ENCODE measurements at places on chromosomes 11 and 22.

DNA sequence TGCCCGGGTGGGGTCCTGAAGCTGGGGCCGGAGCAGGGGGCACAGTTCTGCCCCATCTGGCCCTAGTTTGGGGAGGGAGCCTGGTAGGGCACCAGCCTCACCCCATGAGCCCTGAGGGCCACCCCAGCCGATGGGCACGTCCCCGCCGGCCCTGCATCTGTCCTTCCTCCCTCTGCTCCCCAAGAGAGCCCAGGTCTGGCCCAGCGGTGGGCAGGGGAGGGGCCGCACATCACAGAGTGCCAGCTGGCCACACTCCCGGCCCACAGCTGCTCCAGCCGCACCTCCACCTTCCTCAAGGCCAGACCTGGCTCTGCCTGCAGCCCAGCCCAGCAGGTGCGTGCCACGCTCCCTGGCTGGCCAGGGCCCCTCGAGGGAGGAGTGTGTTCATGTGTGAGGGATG, 21.6 kb downstream of the BRSK2 start:
- DNase-seq = no peak

GRCh38 chr11:72781313-72782080, 12.3 kb downstream of the STARD10 start:
- DNase-seq = no peak

GRCh38 chr22:40179526-40179925, 1.8 kb downstream of the TNRC6B start:
- DNase-seq = no peak

- peak; percentile 90 for DNase-seq
These were observed 5.0 kb downstream of the IGSF22 start for GRCh38 chr11:18720808-18721560.

GRCh38 chr22:45096256-45096907, 67.3 kb upstream of the NUP50 start:
- DNase-seq = peak; percentile 69

- DNase-seq = no peak
These were observed 243.4 kb upstream of the PLET1 start for GRCh38 chr11:112504056-112504455.

DNA sequence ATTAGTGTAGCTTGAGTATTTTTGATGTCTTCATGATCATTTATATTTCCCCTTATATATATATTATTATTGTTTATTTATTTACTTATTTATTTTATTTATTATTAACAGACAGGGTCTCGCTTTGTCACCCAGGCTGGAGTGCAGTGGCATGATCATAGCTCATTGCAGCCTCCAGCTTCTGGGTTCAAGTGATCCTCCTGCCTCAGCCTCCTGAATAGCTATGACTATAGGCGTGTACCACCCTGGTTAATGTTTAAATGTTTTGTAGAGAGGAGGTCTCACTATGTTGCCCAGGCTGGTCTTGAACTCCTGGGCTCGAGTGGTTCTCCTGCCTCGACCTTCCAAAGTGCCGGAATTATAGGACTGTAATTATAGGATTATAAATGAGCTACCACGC, 10.2 kb downstream of the ADM start:
- no peak for DNase-seq

DNA sequence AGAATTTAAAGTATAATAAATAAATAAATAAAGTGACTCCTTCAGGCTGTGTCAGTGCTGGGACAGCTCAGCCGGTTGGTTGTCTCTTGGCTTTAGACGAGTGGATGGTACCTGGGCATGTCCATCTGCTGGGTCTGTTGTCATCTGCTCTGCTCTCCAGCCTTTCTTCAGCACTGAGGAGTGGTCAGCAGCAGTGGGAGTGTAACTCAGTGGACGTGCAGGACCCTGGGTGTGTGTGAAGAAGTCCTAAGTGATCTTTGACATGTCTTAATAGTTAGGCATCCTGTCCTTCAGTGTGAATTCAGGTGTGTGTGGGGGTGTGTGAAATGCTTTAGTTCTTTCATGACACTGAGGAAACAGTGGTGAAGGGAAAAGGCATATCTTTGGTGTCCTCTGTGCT, 24.3 kb downstream of the AMOTL1 start:
- DNase-seq = no peak

GRCh38 chr11:69674886-69675714, at the start of gene LTO1:
TSS of gene LTO1 (minus strand) at chr11:69675353. CDS start at chr11:69675239, 114 bp downstream.
- DNase-seq = peak; percentile 93

DNA sequence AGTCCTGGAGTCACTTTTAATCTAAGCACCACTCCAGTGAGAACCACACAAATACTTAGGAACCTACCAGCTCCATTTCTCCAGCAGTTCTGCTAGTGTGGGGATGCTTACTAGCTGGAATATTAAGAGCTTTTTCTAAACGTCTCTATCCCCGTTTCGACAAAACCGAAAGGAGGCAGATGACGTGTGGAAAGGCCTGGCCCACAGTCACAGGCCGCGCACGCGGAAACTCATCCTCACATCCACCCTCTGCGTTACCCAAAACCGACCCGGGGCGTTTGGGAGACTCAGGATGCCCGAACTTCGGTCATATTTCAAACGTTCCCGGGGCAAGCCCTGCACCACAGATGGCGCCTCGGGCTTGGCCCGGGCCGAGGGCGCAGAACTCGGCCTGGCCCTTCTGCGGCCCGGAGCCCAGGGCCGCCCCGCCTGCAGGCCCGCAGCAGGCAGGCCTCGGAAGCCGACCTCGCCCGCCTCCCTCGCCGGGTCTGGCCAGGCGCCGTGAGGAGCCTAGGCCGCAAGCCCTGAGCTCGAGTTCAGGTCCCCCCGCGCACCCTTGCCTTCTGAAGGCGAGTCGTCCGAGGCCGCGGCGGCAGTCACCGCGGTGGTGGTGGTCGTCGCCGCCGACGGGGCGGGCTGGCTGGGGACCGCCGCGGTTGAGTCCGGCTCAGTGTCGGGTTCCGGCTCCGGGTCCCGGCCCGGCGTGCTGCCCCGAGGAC, 473 bp downstream of the FNBP4 start:
- peak; percentile 78 for DNase-seq

- DNase-seq = no peak
These were observed 136.7 kb downstream of the SPATA19 start for GRCh38 chr11:133708547-133709051.

DNA sequence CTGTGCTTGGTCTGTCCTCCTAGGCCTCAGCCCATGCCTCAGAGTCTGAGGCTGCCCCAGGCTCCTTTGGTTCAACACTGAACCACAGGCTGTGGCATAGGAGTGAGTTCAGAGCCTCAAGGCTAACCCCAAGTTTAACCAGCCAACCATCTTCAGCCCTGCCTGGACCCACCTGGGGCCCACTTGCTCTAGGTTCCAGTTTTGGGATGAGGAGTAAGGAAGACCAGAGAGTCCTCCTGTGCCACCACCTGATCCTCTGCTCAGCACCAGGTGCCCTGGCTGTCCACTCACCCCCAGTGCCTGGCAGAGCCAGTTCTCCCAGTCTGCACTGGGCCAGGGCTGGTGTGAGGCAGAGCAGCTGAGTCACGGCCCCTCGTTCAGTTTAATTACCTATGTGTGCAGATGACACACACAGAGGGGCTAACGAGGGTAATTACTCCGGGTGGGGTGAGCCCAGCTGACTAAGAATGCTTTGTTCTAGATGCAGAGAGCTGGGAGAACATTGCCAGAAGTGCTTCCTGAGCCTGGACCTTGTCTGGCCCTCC, 12.0 kb upstream of the TMPRSS13 start:
- no peak for DNase-seq

DNA sequence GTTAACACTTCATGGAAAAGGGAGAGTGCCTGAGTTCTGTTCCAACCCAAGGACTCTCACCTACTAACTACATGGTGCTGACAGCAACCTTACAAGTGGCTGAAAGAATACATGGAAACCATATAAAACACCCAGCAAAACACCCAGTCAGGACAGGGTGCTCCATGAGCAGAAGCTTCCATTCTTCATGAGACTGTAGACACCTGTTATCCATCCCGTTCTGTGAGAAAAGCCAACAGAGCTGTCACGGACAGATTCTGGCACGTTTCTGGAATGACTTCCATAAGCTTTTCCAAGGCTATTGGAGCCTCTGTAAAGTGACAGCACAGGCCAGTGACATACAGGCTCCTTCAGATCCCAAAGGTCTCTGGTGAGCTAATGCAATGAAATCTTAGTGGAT, 23.2 kb downstream of the PRR14L start:
- no peak for DNase-seq

DNA sequence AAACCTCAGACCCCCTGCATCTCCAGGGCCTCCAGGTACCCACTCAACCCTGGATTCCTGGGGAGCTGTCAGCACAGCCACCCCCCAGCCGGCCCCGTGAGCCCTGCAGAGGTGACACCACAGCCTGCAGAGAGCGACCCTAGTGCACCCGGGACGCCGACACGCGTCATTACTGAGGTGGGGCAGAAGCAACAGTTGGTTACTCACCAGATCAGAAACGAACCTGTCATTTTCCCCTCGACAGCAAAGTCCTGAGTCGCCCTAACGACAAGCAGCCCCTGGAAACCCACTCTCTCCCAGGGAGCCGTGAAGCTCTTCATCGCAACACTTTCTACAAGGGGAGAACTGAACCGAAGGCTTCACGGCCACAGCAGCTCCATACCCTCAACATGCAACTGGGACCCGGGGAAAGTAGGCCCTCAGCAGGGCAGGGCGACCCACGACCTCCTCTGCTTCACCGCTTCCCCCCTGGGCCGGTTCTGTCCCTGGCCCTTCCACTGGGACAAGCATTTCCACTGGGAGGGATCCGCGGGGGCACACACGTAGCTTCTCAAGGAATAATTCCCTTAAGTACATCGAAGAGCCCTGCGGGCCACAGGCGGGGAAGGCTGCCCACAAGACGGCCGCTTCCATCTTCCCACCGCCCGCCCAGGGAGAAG, 1.6 kb downstream of the BRD1 start:
- peak; percentile 64 for DNase-seq

GRCh38 chr11:21511835-21512440, 680.9 kb upstream of the ANO5 start:
- DNase-seq = peak; percentile 70

DNA sequence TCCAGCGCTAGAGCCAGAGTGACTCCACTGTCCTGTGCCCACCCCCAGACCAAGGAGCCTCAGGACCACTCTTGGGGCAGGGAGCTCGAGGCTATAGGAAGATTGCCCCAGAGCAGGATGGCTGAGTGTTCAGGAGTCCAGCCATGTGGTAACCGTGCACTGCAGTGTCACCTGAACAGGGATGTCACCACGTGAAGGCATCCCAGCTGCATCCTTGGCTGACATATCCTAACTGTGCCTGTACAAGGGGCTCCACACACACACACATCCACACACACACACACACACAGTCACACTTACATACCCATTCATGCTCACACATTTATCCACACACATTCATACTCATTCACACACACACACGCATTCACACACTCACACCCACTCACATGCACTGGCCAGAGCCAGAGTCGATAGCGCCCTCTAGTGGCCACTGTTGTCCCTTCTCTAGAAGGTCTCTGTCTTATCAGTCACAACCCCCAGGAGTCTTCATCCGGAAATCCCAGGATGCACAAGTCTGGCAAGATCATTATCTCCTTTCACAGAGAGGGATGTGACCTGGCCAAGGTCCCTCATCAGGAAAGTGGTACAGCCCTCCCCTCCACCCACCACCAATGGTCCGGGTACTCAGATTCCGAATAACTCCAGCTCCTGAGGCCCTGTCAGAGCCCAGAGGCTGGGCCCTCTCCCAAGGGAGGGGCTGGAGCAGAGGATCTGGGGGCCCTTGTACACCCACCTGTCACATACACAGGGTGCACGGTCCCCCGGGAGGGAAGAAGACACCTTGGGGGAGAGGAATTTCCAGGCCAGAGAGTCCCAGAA, 55.1 kb downstream of the IGLL5 start:
- peak; percentile 93 for DNase-seq

GRCh38 chr11:2791521-2792380, 92.0 kb upstream of the KCNQ1OT1 start:
- no peak for DNase-seq

DNA sequence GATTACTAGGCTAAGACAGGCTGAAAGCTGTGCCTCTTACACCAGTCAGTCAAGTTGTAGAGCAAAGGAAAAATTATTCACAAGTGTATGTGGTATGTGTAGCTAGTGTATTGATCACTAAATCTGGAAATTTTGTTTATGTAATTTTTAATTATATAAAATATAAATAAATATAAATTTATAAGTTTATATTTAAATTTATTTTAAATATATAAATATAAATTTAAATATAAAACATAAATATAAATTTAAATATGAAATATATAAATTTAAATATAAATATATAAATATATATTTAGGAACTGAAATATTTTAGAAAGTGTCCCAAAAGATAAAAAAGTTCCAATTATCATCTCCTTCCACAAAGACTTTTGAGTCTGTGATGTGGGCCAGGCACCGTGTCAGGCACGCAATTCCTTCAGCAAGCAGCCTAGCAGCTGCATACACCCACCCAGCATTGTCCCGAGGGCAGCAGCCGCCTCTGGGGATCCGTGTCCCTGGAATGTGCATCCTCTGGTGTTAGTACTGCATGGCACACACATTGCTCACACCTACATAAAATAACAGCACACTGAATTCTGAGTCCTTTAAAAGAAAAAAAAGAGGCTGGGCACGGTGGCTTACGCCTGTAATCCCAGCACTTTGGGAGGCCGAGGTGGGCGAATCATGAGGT, 1098.0 kb downstream of the BRD1 start:
- no peak for DNase-seq

DNA sequence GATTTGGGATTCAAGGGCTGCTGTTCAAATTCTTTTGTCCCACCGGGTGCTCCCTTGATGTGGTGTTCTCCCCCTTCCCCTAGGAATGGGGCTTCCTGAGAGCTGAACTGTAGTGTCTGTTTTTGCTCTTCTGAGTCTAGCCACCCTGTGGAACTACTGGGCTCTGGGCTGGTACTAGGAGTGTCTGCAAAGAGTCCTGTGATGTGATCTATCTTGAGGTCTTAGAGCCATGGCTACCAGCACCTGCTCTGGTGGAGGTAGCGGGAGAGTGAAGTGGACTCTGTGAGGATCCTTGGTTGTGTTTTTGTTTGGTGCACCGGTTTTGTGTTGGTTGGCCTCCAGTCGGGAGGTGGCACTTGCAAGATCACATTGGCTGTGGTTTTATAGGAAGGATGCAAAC, 46.2 kb downstream of the OR2AT4 start:
- DNase-seq = no peak

DNA sequence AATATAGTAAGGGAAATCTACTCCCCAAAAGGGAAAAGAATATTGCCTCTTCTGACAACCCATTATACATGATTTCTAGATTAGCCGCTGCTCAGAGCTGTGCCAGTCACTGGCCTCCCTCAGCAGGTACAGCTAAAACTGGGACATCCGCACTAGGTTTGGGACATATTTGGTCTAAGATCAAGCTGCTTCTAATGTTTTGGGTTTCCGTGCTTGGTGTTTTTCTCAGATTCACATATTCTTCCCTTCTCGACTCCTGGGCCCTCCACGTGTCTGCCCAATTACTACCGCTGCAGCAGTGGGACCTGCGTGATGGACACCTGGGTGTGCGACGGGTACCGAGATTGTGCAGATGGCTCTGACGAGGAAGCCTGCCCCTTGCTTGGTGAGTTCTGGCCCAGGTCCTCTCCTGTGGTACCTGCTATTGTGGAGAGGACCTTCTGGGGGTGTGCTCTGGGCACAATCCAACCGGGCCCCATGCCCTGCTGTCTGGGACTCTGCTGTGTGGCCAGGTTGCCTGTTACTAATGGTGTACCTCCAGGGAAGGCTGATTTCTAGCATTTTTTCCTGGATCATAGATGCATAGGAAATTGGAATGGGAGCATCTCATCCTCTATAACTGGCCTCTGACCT, 138.1 kb upstream of the SORL1-AS1 start:
- DNase-seq = peak; percentile 47

- peak; percentile 91 for DNase-seq
These were observed at the start of gene BIK for GRCh38 chr22:43110444-43110926. TSS of gene BIK (plus strand) at chr22:43110750. CDS start at chr22:43124023, 13,273 bp downstream.

Data from NAMALWA (cell line).